ENCODE measurements at places on chromosomes 13 and 19.

DNA sequence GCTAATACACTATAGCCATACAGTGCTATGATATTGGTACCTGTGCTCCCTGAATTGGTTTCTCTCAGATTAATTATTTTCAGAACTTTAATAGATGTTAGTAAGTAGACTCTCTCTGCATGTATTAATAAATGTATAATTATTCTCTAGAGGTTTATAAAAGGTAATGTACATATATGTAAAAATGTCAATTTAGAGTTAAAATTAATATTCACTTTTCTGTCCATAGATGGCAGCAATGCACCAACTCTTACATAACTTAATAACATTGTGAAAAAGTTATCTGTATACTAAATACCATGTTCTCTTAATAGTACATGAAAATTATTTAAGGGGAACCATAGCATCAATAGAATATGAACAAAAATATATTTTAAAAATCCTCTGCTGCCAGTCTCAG lies 515.0 kb upstream of the KLHL1 start:
- DNase-seq: no peak

DNA sequence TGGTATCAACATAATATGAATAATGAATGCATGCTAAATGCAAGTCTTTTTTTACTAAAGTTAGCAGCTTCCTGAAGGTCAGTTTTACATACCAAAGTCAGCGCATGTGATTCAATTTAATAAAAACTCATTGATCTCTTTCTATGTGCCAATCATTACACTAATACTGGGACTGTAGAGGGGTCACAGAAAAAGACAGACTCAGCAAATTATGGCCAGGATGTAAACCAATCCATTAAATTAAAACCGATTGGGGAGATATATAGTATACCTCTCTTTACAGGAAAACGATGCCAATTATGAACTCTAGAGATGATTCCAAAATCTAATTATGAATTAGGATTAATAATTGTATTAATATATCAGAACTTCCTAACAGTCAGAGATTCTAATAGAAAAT lies 624.4 kb upstream of the PCDH20 start:
- no peak for DNase-seq

DNA sequence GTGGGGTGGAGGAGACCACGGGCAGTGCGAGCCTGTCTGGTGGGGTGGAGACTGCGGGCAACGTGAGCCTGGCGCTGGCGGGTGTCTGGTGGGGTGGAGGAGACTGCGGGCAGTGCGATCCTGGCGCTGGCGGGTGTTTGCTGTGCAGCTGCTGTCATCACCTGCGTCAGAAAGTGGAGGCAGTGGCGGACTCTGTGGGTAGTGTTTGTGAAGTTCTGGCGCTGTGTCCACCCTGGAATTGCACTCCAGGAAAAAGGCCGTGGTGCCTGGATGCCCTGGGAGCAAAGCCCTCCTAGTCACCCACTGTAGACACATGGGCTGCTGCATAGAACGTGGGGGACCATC lies 6.2 kb downstream of the TEX29 start:
- DNase-seq: no peak

DNA sequence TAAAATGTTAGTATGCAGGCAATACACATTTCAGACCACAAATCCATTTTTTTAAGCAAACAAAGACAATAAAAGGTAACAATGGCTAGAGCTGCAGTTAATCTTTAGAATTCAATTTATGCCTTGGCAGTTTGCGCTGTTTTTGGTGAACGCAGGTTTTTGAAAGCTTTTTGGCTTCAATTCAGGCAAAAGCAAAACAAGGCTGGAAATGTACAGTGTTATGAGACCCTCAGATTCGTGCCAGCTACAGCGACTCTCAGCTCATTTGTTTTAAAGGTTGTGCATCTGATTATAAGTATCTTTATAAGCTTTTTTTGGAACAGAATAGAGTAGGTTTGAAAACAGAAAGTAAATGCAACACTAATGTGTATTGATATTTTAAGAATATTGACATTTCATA lies 63.6 kb upstream of the SOX1 start:
- no peak for DNase-seq

- DNase-seq: no peak
These were observed 2.5 kb upstream of the DCT start for GRCh38 chr13:94481941-94482340.

- DNase-seq: no peak
These were observed 104.9 kb downstream of the CACNA1A start for GRCh38 chr19:13401388-13401787.

DNA sequence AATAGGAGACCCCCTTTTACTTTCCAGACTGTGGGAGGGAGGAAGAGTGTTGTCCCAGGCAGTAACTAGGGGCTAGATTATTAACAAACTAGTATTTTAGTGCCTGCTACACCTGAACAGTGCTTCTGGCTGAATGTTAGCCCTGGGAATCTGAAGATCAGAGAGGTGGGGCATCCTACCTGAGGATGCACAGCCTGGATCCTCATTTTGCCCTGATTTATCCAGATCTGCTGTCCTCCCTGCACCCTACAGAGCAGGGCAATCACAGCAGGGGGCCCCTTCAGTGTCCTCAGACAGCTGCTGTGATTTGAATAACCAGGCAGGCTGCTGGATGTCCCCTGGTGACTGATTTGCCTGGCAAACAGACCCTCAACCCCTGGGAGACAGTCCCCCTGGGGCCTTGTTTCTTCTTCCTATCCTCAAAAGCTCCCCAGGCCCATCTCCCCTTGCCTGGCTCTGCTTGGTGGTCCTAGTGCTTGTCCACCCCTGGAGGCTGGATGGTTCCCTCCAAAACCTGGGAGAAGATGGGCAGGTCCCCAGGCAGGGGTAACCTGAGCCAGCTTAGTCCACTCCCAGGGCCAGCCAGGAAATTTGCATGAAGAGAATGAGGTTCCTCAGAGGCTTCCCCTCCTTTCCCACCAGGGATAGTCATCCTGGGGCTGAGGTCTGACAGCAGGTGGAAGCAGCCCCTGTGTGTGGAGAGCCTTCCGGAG lies at the start of gene OVOL3:
Gene OVOL3 (plus strand): TSS at position 657 of the 713 bp plus-strand sequence. CDS start 60 bp downstream, outside the sequence.
- no peak for DNase-seq

DNA sequence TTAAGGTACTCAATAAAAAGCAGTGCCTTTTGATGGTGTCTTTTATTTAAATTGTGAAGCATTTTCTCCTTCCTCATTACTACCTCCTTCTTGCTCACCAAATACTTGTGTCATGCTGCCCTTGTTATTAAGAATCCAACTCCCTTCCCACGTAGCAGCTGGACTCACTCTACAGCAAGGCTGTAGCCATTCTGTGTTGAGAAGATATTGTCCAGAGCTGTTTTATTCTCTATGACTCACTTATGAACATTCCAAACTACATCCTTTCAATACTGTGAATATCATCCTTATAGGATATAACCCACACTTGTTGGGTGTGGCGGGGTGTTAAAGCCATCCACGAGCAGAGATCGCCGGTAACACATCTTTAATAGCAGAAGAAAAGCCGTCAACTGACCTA lies 1671.5 kb upstream of the SLC10A2 start:
- no peak for DNase-seq

- DNase-seq: no peak
These were observed 6.7 kb upstream of the PCDH17 start for GRCh38 chr13:57624565-57625435.

DNA sequence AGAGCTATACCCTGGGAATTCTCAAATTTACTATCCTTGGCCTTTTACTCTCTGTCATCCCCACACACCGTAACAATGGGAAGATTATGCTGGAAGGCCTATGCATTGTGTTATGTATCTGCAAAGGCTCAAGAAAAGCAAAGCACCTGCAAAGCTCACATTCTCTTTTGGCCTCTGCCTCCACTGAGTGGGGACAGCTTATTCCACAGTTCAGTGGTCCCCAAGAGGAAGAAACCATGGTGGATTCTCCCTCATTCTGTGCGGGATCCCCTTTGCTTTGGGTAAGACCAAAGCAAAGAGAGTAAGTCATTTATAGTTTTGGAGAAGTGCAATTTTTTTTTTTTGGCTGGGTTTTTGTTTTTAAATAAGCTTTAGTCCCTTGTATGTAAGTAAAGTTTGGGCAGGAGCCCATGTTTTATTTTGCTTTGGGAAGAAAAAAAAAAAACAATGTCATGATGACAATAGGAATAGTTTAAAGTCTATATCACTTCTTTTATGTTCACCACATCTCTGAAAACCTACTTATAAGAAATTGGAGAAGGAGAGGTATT lies 530.6 kb downstream of the FGF9 start:
- DNase-seq: no peak
